ENCODE measurements at places on chromosomes 6 and 20.

DNA sequence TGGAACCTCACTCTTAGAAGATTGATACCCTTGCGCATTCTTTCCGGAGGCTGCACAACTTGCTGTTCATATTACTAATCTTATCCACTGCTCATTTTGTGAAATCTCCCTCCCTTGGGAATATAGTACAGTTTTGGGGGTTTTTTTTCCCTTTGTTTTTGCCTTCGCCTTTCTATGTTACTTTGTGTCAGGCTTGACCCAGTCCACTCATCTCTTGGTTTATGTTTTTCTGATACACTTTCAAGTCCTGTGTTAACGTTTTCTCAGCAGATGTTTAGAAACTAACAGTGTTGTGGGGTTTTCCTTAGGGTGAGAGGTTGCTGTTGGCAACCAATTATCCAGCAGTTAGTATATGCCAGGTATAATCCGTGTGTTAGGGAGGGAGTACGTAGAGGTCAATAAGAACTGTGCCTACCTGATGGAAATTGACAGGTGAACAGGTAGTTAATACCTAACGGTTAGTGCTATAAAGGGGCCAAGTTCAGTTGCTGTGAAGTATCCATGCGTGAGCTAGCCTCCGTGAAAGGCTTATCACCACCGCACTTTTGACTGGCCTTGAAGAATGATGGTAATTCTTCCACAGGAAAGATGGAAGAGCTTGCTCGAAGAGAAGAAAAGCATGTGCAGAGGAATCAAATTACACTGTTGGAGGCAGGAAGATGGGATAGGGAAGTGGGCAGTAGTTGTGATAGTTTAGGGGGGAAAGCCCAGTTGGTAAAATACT lies 1.4 kb downstream of the NFYA start:
- DNase-seq = no peak

- DNase-seq = no peak
Measured at GRCh38 chr6:21935561-21936028, 342.0 kb downstream of the SOX4 start.

DNA sequence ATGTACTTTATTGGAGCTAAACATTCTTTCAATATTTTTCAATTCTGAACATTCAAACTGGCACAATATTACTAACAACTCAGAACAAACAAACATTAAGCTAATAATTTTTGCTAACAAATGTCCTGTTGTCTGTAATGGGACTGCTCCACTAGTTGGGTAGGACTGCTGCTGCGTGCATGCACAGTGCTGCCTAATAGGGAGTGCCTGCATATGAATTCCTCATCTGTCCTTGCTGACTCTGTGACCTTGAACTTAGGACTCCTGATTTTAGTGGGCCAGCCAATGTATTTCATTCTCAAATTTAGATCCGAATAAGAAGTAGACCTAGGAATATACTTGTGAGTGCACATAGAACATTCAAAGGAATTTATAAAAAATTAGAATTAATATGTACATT lies 196.5 kb upstream of the RAB32 start:
- no peak for DNase-seq

GRCh38 chr6:8652710-8653109 lies 217.4 kb upstream of the SLC35B3 start:
- DNase-seq = no peak

- no peak for DNase-seq
Measured at GRCh38 chr20:24738981-24739633, 210.0 kb upstream of the CST7 start.

DNA sequence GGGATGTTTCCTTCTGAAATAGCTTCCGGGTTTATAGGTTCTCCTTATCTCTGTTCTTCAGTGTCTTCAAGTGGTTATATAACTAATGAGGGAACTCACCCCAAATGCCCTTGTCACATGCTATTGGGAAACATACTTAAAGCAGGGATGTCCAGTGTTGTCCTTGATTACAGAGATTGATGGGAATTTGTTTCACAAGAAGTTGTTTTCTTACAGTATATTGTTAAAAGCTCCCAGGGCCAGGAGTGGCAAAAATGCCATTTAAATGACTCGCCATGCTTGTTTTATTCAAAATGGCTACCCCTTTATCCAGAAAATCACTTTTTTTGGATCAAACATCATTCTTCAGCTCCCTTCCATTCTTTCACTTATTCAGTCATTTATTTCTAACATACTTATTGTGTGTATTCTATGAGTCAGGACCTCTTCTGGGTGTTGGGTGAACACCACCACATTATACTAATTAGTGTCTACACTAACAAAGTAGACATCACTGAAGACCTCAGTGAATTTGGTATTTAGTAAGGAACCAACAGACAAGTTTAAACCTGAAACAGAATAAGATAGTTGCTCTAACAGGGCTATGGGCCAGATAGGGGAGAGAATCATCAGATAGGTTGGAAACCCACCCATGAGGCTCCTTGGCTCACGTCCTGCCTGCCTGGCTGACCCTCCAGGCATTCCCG lies 791.1 kb downstream of the MAFB start:
- DNase-seq = no peak

- DNase-seq = no peak
Measured at GRCh38 chr6:52538252-52538900, 38.5 kb downstream of the TRAM2 start.

- DNase-seq = no peak
Measured at GRCh38 chr6:131116755-131117360, 18.4 kb upstream of the AKAP7 start.

DNA sequence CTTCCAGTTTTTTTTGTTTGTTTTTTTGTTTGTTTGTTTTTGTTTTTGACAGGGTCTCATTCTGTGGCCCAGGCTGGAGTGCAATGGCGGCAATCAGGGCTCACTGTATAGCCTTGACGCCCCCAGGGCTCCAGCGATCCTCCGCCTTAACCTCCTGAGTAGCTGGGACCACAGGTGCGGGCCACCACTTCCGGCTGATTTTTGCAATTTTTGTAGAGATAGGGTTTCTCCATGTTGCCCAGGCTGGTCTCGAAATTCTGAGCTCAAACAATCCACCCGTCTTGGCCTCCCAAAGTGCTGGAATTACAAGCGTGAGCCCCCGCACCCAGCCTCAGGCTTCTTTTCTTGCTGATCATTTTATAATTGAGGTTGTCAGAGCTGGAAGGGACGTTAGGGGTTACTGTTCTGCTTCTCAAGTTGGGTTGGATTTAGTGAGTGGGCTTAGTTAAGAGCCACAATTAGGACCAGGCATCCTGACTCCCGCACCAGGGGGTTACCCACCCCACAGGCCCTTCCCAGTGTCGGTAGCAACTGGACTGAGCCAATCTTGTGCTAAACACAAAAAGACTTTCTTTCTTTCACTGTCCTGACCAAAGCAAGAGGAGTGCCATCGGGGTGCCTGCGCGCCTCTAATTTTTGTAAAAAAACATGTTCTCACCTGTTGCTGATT lies 13.1 kb upstream of the ZSCAN9 start:
- DNase-seq = no peak

- DNase-seq = no peak
Measured at GRCh38 chr6:122760330-122760729, 19.2 kb upstream of the FABP7 start.

DNA sequence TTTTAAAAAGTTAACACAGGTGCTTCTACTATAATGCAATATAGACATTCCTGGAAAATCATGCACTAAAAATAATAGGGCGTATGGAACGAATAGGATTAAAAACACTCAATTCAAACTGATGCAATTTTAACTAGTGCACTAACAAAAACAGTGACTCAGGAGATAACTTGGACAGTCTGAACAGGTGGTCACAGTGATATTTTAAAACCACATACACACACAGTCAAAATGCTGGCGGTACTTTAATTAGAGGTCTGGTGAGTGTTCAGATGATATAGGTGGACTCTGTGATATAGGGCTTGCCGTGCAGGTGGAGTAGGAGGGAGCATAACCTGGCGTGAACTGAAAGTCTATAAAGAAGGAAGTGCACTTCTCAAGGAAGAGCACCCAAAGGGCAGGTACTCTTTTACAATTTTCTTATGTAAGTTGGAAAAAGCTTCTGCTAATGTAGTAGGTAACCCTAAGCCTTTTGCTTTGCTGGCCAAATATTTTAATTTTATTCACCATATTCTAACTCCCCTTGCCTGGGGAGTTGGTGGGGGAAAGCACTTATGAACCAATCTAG lies 41.9 kb upstream of the PLN start:
- no peak for DNase-seq

DNA sequence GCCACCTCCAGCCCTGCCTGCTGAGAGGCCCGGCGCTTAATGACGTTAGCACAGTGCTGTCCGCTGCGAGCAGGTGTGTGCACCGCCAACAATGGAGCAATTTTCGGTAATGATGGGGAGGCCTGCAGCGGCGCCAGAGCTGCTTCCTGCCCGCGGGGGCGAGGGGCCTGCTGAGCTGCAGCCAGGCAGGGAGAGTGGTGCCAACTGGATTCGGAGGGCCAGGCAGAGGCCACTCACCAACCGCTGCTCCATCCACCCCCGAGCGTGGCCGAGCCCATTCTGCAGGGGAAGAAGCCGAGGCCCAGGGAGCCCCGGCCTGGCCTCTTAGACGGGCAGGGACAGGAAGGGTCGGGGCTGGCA lies 9.6 kb downstream of the HRH3 start:
- DNase-seq = no peak

DNA sequence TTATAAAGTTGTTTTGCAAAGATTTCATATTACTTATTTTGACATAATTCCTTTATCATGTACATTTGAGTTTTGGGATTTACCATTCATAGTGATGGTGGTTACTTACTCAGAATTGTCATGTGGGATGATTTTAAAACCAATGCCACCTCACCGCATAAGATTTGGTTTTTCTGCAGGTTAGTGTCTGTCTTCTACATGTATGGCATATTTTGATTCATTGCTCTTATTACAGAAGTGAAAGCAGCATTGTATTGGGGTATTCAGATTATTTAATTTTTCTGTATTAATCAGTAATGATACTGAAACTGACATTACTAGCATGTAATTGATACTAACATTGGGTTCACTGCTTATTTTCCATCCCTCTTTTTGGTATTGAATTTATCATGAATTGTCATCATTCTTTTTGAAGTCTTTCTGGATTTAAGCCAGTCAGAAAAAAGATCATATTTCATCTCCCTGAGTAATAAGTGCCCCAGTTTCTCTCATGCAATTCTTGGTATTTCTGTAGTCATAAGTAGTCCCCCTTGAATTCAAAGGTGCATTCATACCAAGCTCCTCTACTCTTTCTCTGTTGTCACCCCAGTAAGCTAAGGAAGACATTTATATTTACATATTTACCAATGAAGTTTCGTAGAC lies 176.6 kb downstream of the BCKDHB start:
- no peak for DNase-seq

DNA sequence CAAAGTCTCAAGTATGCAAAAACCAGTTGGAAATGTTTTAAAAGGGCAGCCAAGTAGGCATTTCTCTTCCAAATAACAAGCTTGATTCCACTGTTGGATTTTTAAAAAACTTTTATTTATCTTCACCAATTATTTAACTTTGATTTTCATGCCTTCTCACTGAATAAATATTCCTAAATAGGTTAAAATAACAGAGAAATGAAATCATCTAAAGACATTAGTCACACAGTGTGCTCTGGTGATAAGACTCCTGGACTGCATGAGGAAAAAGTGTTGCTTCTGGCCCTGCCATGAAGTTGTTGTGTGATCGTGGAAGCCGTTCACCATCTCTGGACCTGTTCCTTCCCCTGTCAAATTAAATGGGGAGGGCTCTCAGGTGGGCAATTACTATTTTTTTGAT lies 33.8 kb upstream of the IGF2R start:
- no peak for DNase-seq

- DNase-seq = no peak
Measured at GRCh38 chr6:42028234-42029061, 21.9 kb upstream of the TAF8 start.

DNA sequence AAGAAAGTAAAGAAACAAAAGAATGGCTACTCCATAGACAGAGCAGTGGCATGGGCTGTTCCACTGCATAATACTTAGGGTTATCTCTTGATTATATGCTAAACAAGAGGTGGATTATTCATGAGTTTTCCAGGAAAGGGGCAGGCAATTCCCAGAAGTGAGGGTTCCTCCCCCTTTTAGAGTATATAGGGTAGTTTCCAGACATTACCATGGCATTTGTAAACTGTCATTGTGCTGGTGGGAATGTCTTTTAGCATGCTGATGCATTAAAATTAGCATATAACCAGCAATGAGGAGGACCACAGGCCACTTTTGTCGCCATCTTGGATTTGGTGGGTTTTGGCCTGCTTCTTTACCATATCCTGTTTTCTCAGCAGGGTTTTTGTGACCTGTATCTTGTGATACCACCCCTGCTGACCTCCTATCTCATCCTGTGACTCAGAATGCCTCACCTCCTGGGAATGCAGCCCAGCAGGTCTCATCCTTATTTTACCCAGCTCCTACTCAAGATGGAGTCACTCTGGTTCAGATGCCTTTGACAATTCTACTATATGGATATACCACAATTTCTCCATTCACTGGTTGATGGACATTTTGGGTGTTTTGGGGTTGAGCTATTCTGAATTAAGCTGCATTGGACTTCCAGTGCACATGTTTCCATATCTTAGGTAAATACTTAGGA lies 280.6 kb downstream of the FARS2 start:
- no peak for DNase-seq

DNA sequence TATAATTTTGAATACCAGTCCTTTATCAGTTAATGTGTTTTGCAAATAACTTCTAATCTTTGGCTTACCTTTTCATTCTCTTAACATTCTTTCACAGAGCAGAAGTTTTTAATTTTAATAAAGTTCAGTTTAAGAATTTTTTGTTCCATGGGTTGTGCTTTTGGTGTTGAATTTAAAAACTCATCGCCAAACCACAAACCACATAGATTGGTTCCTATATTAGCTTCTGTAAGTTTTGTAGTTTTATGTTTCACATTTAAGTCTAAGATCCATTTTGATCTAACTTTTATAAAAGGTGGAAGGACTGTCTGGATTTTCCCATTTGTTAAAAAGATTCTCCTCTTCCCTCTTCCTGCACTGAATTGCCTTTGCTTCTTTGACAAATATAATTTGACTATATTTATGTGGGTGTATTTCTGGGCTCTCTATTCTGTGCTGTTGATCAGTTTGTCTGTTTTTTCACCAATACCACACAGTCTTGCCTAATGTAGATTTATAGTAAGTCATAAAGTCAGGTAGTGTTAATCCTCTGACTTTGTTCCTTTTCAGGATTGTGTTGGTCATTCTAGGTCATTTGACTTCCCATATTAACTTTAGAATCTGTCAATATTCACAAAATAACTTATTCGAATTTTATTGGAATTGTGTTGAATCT lies 17.5 kb upstream of the SDCBP2 start:
- DNase-seq = no peak

DNA sequence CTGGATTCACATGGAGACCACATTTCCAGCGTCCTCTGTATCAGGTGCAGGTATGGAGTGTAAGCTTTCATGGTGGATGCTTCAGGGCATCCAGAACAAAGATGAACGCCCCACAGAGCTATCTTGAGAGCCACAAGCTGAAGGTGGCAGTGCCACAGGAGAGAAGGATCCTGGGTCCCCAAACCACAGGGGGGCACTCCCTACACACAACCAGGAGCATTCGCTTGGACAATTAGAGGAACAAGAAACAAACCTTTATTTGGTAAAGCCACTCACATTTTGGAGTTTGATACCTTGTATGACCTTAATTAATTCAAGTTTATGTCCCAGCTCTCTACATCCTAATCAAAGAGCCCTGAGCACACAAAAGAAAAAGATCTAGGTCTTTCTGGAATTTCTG lies 406.3 kb downstream of the PREX1 start:
- DNase-seq = no peak
